G401 (cell line): ENCODE measurements at places on chromosomes 3 and 15.

GRCh38 chr15:67827562-67828277, 2.4 kb downstream of the SKOR1 start:
- no peak for DNase-seq

DNA sequence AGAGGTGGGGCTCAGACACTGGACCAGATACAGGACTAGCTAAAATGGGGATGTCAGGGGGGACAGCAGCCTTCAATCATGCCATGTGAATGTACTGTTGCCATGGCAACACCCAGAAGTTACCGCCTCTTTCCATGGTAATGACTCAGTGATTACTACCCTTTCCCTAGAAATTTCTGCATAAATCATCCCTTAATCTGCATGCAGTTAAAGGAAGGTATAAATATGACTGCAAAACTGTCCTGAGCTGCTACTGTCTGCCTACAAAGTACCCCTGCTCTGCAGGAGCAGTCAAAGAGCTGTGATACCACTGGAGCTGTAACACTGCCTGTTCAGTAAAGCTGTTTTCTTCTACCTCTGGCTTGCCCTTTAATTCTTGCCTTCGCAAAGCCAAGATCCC, 168.2 kb downstream of the PEAK1 start:
- DNase-seq, result no peak

DNA sequence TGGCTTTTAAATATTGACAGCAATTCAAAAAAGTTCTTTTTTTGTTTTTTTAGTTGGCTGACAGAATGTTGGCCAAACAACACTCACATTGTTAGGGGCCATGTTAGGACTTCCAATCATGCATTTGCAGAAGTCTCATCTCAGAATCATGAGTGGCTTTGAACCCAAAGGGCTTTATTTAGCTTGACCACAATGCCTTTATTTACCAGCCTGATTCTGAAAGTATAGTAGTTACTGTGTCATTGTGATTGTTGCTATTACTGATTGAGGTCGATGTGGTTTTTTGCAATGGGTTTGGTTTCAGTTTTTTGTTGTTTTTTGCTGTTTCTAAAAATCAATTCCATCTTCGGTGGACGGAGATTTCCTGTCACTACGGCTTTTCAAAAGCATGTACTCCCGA, 7.2 kb downstream of the GLDN start:
- no peak for DNase-seq

- DNase-seq, result no peak
Measured at GRCh38 chr3:46646700-46647099, 34.4 kb downstream of the FAM240A start.

GRCh38 chr3:27542476-27542875, 58.3 kb upstream of the SLC4A7 start:
- no peak for DNase-seq

GRCh38 chr3:115099986-115100571, 47.0 kb downstream of the ZBTB20 start:
- peak; percentile 95 for DNase-seq

DNA sequence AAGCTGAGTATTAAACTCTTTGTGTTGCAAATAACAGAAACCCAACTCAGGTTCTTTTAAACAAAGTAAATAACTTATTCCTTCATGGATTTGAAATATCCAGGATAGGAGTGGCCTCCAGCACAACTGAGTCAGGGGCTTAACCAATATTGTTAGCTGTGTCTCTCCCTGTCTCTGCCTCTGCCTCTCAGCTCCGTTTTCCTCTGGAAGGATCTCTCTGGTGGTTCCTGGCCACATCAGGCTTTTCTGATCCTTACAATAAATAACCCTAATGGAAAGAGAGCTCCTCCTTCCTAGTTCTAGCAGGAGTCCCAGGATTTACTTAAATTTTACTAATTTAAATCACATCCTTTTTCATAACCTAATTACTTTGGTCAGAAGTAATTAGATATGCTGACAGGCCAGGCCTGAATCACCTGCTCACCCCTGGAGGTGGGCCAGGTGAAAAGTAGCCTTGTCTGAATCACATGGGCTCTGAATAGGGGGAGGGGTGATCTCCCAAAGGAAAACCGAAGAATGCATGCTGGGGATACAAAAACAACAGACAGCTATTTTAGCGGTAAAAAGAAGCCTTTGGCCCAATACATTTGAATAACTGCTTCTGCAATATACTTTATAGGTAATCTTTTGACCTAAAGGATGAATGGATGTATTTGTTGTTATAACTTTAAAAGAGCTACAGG, 75.4 kb downstream of the REC114 start:
- DNase-seq, result no peak
